ENCODE measurements at places on chromosomes 2 and 18. TPM values are rescaled to one million over a fixed set of nuclear protein-coding genes. Genes with fewer than 3 reads are reported as not detected.
A peak's percentile ranks its signal among the peaks of the same experiment; 100 is the strongest.

GRCh38 chr2:120920454-120921148, 184.9 kb downstream of the GLI2 start:
- no peak for DNase-seq
- H3K4me1 ChIP-seq, result peaks cover 16% of the 10 kb centered on the region
- no peak overlapping the region for H3K27ac ChIP-seq
- no peaks in the 10 kb centered on the region for H3K36me3 ChIP-seq

- H3K4me1 ChIP-seq, result no peaks in the 10 kb centered on the region
- H3K36me3 ChIP-seq, result no peaks in the 10 kb centered on the region
- H3K4me3 ChIP-seq, result no peak overlapping the region
- no peaks in the 10 kb centered on the region for H3K27me3 ChIP-seq
- no peak overlapping the region for H3K27ac ChIP-seq
- no peak for DNase-seq
These were observed 136.9 kb upstream of the CAB39 start for GRCh38 chr2:230575642-230576324.

DNA sequence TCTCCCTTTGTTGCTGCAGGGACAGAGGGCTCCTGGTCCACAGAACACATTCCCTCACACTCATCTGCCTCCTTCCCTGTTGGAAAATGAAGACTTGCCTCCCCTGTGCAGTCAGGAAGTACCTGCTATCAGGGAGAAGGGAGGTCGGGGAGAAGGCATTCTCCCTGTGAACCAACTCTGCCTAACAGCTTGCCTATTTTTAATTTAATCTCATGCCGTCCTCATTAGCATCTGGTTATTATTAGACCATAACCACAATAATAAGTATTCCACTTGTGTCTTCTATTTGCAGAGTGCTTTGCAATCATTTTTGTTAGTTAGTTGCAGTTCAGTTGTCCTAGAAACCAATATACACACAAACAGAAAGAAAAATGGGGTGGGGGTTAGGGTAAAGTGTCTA, 232.6 kb upstream of the SKOR2 start:
- H3K4me3 ChIP-seq, result no peak overlapping the region
- no peaks in the 10 kb centered on the region for H3K36me3 ChIP-seq
- H3K27ac ChIP-seq, result no peak overlapping the region
- no peak for DNase-seq

- no peaks in the 10 kb centered on the region for H3K27me3 ChIP-seq
- H3K27ac ChIP-seq, result no peak overlapping the region
- DNase-seq, result no peak
These were observed 40.2 kb downstream of the PIKFYVE start for GRCh38 chr2:208306291-208306690.

DNA sequence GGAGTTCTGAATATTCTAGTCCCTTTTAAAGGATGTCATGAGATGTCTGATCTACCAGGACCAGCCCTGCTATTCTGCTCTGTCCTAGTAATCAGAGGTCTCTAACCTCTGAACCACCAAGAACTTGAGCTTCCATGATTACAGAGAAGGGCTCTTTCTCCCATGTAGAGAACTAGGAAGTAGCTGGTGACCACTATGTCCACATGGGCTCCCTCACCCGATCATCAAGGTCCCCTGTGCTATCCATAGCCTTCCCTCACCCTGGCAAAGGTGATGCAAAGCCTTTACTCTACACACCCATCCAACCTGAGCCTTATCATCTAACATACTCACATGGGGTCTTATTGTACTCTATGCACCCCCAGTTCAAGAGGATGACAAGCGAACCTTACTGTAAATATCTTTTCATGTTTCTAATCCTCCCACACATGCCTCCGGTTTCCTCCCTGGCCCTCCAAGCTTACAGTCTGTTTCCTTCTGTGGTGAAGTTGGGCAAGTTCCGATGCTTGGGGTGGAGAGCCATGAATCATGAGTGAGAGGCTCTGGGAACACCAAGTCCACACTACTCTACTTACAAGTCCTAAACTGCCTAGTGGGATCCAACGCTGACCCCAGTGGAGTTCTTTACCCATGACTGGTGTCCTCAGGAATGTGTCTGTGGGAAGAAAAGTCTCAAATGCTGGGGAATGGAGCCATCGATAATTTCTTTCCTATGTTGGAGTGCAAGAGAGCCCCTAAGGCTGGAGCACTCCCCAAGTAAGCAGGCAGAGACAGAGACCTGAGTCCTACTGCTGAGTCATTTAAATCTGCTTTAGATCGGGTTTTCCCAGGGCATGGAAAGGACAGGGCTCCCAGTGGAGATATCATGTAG, 73.3 kb upstream of the KLF7 start:
- H3K27ac ChIP-seq, result peak overlapping the region; percentile 60
- DNase-seq, result peak; percentile 82
- H3K36me3 ChIP-seq, result no peaks in the 10 kb centered on the region
- no peaks in the 10 kb centered on the region for H3K27me3 ChIP-seq
- H3K4me3 ChIP-seq, result no peak overlapping the region
- H3K4me1 ChIP-seq, result peaks cover 33% of the 10 kb centered on the region

- H3K27me3 ChIP-seq, result no peaks in the 10 kb centered on the region
- H3K27ac ChIP-seq, result no peak overlapping the region
- peaks cover 9% of the 10 kb centered on the region for H3K4me1 ChIP-seq
- no peak overlapping the region for H3K4me3 ChIP-seq
- no peaks in the 10 kb centered on the region for H3K36me3 ChIP-seq
- no peak for DNase-seq
These were observed 9.2 kb upstream of the TMEM247 start for GRCh38 chr2:46470114-46470628.

CCBE1 gene
- 0.23 TPM for total RNA-seq

CAVIN2 gene
- total RNA-seq, result 50.3 TPM

CD28 gene
- 0.72 TPM for total RNA-seq

PPP4R1 gene
- total RNA-seq, result 59.8 TPM

Data from heart left ventricle (tissue), 16 donors.